BJ (cell line): ENCODE measurements at places on chromosomes 5 and 9. TPM values are rescaled to one million over a fixed set of nuclear protein-coding genes. Genes with fewer than 3 reads are reported as not detected.

Gene NR5A1
- polyA plus RNA-seq, result not detected in 2 replicates

Gene DMGDH
- 2.9 and 3.5 TPM in 2 replicates for polyA plus RNA-seq

Gene TOR4A
- 16.9 and 23.8 TPM in 2 replicates for polyA plus RNA-seq

Gene NTNG2
- polyA plus RNA-seq, result 0.44 and 0.74 TPM in 2 replicates

Gene OR13C5
- not detected in 2 replicates for polyA plus RNA-seq

Gene SLC36A2
- polyA plus RNA-seq, result not detected in 2 replicates

Gene BTNL3
- polyA plus RNA-seq, result not detected in 2 replicates

Gene LECT2
- polyA plus RNA-seq, result 0.10 TPM in 1 of 2 replicates, not detected in the other
